DMS153 (cell line): ENCODE measurements at places on chromosomes 12 and 14.

DNA sequence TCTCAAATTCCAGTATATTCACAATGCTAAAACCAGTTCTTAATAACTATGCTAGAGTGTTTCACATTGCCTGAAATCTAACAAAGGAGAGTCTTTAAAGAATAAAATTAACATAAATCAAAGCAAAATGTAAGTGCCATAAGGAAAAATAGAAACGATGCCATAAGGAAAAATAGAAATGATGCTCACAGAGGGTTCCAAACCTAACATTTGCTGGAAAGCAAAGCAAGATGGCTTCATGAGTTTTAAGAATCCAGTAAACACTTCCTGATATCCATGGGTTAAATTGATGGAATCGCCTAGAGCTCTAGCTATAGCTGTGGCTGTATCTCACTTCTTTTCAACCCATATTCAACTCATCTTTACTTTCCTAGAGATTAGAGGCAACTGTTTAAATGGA lies 63.9 kb downstream of the GPR68 start:
- DNase-seq = no peak

DNA sequence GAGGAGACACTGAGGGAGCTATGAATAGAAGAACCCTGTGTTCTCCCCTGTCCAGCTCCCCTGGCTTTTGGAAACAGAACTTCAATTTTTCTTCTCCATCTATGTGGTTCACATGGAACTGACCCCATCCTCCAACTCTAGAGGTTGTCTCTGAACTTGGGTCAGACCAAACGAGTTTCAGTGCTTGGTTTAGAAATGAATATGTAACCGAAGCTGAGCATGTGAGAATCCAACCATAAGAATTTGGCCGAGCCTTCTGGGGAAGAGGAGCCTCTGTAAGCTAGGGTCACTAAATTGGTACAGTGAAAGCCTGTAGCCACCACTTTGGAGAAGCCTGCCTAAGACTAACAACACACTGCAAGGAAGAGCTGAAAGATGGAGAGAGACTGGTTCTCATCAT lies 464.4 kb downstream of the ZFP36L1 start:
- no peak for DNase-seq

DNA sequence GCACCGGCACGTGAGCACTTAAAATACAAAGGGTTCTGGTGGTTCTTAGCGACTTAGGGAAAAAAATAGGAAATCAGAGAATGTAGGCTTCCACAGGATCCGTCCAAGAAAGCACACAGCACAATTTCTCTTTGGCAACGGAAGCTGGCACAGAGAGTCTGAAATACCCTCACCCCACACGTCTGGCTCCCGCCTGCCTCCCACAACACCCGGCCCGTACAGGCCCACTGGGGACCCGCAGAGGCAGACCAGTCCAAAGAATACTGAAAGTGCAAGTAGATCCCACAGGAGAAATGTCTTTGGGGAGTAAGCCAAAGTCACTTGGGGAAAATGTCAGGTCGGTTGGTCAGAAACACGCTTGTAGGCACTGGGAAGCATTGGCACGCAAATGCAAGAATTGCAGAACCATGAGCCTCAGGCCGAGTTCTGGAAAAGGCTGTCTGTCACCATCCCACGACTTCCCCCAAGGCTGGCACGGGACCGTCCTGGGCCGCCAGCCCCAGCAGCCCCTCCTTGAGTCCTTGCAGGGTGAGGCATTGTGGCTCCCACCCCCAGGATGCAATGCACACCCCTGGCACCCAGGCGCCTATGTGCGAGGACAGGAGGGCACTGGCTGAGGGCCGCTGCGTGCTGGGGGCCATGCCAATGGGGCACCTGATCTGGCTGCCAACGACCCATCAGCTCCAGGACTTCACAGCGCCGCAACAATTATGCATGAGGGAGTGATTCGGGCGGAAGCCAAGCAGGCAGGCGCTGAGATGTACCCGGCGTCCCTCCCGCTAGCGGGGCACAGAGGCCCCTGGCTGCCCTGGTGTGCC lies 29.7 kb downstream of the CHGA start:
- no peak for DNase-seq

DNA sequence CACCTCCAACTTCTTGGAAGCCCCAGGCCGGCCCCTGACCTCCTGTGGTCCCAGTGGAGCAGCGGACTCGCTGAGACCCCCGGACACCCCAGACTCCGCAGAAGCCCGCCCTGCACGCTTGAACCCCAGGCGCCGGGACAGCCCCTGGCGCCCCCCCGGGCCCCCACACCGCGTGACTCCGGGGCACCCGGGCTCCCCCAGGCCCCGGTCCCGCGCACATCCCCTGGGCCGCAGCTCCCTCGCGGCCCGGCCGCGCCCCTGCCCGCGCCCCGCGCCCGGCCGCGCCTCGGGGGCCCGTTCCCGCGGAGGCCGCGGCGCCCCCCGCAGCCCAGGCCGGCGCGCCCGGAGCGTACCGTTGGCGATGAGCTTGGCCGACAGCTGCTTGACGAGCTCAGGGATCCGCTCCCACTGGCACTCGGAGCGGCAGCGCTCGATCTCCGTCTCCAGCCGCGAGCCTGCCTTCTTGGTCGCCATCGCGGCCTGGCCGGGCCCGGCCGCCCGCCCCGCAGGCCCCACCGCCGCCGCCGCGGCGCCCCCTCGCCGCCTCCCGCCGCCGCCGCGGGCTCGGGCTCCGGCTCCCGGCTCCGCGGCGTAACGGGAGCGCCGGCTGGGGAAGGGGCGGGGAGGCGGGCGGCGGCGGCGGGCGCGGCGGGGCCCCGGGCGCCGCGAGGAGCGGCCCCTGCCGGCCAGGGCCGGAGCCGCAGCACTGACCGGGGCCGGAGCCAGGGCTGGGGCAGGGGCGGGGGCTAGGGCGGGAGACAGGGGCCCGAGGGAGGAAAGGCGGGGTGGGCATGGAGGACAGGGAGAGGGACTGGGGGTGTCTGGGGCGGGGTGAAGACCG lies at the start of gene TTC7B:
TTC7B (minus strand) TSS at position 609 of the 841 bp plus-strand sequence; CDS start at position 474, 135 bp downstream.
- no peak for DNase-seq

GRCh38 chr12:48334808-48335207 lies 15.9 kb downstream of the ZNF641 start:
- no peak for DNase-seq

GRCh38 chr14:74578479-74578878 lies 33.6 kb downstream of the LTBP2 start:
- no peak for DNase-seq
